ENCODE measurements at places on chromosomes 5 and 9. TPM values are rescaled to one million over a fixed set of nuclear protein-coding genes. Genes with fewer than 3 reads are reported as not detected.

DNA sequence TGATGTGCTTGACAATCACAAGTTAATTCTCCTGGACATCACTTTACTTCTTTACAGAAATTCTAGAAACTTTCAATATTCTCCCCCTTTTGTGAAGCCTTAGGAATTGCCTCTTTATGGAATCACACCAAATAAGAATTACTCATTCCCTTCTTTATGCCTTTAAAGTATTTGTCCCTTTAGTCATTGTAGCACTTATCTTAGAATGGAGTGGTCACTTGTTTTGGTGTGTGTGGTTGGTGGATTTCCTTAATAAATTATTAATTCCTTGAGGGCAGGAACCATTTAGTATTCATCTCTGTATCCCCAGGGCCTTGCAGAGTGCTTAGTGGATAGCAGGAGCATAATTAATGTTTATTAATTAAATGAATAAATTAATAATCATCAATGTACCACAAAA lies 307.0 kb downstream of the ARRDC3 start:
- peak; percentile 38 for DNase-seq

- DNase-seq = no peak
These were observed 17.9 kb downstream of the ITGA1 start for GRCh38 chr5:52805615-52806014.

The GPX3 gene
- 126 TPM for total RNA-seq

DNA sequence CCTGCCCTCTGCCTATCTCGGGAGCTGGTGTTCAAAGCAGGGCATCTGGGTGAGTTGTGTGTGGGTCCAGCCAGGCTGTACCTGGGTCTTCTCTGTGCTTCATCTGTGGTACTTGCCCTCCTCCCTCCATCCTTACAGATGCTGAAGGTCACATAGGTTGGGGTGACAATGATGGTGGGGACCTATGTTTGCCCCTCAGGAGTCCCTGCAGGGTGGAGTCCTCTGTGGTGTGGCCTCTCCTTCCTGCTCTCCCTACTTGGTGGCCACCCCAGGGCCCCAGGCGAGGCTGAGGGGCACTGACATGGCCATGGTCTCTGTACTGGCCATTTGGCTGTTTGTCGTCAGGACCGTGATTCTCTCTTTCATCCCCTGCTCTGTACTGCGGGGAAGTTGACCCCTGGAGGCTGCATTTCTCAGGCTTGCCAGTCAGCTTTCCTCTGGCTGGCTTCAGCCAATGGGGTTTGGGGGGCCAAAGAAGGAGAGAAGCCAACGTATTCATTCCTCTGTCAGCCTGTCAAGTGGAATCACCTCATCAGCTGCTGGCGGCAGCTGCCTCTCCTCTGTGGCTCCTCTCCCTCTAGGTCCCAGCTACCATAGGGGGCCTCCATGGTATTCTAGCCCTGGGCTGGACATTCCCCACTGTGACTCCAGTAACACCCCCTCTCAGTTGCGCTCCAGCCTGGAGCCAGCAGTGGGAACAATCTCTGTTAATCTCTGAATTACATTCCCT lies 4.6 kb downstream of the DCANP1 start:
- no peak for DNase-seq

All from fibroblast of lung (primary cell).